ENCODE measurements at places on chromosomes 3 and 15. TPM values are rescaled to one million over a fixed set of nuclear protein-coding genes. Genes with fewer than 3 reads are reported as not detected.
A peak's percentile ranks its signal among the peaks of the same experiment; 100 is the strongest.

ALDH1L1 gene
- not detected for total RNA-seq

GPR149 gene
- 3.2 TPM for total RNA-seq

DNA sequence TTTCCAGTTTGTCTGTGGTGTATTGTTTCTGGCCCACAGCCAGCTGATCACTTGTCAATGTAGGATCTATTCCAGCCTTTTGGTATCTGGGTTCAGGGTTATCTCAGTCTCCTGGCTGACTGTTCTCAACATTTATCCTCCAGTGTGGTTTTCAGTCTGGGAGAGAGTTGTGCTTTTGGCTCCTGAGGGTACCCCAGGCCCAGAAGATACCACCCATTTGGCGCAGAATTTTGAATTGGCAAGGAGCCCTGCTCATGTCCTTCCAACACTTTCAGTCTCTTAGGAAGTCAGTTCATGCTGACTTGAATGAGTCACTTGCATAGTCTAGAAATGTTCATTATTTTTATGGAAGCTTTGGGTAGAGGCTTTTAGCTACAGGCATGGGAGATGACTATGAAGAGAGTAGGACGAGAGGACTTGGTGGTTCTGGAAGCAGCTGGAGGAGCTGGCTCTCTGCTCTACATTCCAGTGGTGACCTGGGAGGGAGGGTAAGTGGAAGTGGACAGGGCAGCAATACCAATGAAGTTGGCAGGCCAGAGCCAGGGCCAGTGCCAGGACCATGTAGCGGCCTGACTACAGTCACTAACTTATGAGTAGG, 7.2 kb downstream of the POLR2H start:
- DNase-seq: no peak

DNA sequence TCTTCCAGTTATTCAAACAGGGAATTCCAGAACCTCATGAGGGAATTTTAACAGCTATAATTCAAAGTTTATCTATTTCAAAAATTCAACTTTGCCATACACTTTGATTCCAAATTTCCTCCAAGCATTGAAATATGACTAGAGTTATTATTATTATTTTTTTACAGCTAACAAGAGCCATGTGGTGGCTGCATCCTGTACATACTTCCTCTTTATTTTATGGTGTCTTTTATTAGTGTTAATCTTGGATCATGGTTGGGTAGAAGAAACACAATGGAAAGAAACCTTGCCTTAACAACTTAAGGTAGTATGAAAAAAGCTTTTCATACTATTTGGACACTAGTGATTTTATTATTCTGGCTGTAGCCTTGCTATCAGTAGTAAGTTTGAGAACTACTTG, 52.7 kb downstream of the TFG start:
- no peak for DNase-seq

RETNLB gene
- not detected for total RNA-seq

GOLIM4 gene
- total RNA-seq: 15.7 TPM

PPP1R2 gene
- 133 TPM for total RNA-seq

GRCh38 chr3:197495059-197495455, 60.7 kb downstream of the BDH1 start:
- DNase-seq: no peak

GRCh38 chr15:37764733-37765191, 169.7 kb upstream of the TMCO5A start:
- DNase-seq: peak; percentile 16

- no peak for DNase-seq
Measured at GRCh38 chr3:25563601-25564000, 101.1 kb downstream of the TOP2B start.

CPLX3 gene
- total RNA-seq: not detected

INKA1 gene
- 5.2 TPM for total RNA-seq

DNA sequence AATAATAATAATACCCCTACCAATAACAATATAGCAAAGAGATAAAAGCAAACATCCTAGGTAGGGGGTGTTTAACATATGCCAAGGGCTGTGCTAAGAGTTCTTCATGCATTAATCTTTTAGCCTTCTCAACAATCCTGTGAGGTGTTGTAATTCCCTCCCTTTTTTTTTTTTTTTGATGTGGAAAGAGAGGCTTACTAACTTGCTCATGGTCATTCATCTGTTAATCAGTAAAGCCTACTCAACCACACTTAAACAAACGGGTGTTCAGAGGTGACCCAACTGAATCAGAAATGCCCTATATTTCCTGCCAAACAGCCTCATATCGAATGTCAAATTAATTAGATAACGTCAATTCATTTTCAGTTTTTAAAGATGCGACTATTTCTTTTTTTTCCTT, 232.1 kb downstream of the CTNNB1 start:
- DNase-seq: no peak

ANKUB1 gene
- total RNA-seq: not detected

DNA sequence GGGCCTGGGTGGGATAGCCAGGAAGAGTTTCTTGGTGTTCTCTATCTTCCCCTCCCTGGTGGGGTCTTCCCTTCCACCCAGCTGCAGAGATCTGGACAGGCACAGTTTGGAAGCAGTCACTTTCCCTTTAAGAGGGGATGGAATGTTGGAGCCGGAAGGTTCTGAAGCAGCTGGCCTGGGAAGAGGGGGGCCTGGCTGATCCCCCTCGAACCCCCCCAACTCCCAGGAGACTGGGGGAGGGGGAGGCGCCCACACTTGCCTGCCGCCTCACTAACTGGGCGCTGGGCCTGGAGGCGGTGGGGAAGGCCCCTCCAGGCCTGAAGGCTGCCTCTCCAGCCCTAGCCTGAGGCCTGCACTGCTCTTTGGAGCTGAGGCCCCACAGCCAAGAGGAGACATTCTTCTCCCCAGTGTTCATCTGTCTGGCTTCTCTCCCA, 1.4 kb downstream of the DVL3 start:
- peak; percentile 28 for DNase-seq

GRCh38 chr3:42476225-42477125, 26.0 kb upstream of the VIPR1 start:
- no peak for DNase-seq

THBS1 gene
- 15.9 TPM for total RNA-seq

ZNF660 gene
- 6.3 TPM for total RNA-seq

LYSMD4 gene
- total RNA-seq: 8.0 TPM

GRCh38 chr3:150069154-150069527, 98.4 kb upstream of the PFN2 start:
- DNase-seq: no peak

DNA sequence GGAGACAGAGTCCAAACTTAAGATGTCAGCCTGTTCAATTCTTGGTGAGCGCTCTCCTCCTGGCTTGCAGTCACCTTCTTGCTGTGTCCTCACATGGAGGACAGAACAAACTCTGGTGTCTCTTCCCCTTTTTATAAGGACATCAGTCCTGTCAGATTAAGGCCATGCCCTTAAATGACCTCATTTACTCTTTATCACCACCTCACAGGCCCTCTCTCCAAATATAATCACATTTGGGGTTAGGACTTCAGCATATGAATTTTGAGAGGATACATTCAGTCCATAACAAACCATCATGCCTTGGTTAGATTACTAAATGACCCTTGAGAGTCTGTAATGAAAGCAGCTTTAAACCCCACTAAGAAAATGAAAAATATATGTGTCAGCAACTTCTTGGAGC, 175.2 kb downstream of the TAFA4 start:
- no peak for DNase-seq

PPM1L gene
- under 0.01 TPM for total RNA-seq

MKRN3 gene
- total RNA-seq: 0.25 TPM

DNA sequence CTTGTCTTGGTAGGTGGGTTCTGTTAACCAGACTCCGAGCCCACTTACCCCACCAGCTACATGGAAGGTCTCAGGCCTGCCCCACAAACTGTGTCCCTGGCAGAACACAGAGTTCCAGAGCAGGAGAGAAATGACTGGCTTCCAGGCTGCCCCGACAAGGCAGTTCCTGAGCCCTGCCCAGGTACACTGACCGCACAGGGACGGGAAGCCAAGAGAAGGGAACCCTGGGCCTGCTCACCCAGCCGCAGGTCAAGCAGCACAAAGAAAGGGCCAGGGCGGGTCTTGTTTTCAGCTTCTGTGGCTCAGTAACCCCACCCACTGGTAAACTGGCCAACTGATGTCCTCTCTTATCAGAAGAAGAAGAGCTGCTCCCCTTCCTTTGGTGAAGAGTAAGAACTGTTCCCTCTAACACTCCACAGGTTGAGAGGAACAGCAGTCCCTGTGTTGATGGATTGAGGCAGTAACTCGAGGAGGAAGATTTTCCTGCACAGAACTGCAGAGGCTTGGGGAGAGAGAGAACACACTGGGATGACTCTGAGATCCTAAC, 68.4 kb downstream of the CRTC3 start:
- peak; percentile 49 for DNase-seq

DNA sequence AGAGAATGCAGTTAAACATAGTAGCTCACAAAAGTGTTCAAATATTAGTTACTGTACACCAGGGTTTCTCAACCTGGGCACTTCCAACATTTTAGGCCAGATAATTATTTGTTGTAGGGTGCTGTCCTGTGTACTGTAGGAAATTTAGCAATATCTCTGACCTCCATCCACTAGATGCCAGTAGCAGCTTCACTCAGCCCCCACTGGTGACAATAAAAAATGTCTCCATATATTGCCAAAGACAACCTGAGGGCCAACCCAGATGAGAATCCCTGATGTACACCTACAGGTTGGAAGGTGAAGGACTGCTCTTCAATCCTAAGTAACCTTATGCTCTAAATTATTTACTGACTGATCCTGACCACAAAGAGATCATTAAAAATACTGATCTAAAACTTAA, 32.5 kb downstream of the DCUN1D1 start:
- no peak for DNase-seq

GRCh38 chr3:79973482-79973881, 205.7 kb upstream of the ROBO1 start:
- DNase-seq: no peak

- DNase-seq: no peak
Measured at GRCh38 chr15:88835119-88835518, 31.9 kb downstream of the ACAN start.

FSIP1 gene
- 0.41 TPM for total RNA-seq

DNA sequence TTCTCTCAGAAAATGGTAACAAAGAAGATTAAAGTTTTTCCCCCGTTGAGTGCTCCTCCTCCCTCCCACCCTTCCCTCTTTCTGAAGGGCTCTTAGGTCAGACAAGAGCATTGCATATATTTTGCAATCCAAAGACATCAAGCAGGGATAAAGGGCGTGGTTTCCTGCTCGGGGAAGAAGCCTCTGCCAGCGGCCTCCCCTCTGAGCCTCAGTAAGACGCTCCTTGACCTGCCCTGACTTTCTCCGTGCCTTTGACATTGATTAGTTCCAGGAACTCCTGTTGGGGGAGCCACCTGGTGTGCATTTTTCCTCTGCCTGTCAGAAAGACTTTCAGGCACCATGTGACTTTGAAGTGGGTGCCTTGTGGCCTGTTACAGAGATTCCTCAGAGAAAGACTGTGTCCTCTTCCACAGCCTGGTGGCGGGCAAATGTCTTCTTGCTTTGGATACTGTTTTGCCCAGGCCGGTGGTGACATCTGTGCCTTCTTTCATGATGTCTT, 87.2 kb upstream of the TBL1XR1 start:
- no peak for DNase-seq

DNA sequence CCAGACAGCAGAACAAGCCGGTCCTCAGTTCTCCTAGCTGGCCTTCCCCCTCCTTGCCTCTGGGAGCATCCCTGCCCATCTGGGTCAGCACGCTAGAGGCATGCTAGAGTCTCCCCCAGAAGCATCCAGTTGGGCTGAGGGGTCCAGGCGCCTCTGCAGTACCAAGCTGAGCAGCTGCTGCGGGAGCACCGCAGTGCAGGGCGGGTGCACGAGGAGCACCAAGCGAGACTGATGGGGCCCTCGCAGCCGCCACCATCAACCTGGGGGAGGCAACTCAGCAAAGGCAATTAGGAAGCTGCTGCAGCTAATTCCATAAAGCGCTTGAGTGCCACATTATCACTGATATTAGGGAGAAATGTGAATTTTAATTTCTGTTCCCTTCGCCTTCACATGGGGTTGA, 12.4 kb downstream of the CACNA2D3 start:
- no peak for DNase-seq

SI gene
- not detected for total RNA-seq

DNA sequence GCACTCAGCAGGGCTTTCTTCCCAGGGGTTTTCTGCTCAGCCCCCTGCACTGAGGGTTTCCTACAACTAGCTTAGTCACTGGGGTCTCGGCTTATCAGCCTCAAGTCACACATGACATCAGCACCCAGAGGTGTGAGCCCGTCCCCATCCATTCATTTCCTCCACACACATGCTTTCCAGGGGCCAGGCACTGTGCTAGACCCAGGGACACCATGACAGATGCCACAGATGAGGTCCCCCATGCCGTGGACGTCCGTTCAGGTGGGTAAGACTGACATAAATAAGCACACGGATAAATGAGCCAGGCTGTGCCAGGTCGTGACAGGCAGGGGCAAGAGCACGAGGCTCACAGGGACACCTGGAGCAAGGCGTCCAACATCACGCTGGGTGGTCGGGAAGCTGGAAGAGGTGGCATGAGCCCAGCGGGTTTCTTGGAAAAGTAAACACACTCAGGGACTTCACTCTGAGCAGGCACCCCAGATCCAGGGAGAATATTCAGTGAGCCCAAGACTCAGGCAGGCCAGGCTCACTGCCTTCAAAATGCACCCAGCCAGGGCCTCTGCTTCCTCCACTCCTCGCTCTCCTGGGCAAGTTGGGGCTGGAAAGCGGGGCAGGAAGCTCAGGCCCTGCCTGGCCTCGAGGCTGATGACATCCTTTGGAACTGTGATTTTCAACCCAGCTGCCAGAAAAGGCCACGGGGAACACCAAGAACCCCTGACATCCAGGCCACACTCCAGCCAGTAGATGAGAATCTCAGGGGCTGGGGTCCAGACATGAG, 139.3 kb downstream of the CHSY1 start:
- DNase-seq: no peak

HCLS1 gene
- not detected for total RNA-seq

AADAC gene
- total RNA-seq: not detected

GRCh38 chr3:21654662-21655061, 96.3 kb downstream of the ZNF385D start:
- DNase-seq: no peak

GRCh38 chr15:40582726-40583246, 11.3 kb upstream of the KNL1 start:
- DNase-seq: no peak

- no peak for DNase-seq
Measured at GRCh38 chr15:77081971-77082370, 11.1 kb upstream of the TSPAN3 start.

TM4SF1 gene
- 1,132 TPM for total RNA-seq

UPK1B gene
- not detected for total RNA-seq

GRCh38 chr3:121819236-121819635, 15.6 kb downstream of the IQCB1 start:
- no peak for DNase-seq

DNA sequence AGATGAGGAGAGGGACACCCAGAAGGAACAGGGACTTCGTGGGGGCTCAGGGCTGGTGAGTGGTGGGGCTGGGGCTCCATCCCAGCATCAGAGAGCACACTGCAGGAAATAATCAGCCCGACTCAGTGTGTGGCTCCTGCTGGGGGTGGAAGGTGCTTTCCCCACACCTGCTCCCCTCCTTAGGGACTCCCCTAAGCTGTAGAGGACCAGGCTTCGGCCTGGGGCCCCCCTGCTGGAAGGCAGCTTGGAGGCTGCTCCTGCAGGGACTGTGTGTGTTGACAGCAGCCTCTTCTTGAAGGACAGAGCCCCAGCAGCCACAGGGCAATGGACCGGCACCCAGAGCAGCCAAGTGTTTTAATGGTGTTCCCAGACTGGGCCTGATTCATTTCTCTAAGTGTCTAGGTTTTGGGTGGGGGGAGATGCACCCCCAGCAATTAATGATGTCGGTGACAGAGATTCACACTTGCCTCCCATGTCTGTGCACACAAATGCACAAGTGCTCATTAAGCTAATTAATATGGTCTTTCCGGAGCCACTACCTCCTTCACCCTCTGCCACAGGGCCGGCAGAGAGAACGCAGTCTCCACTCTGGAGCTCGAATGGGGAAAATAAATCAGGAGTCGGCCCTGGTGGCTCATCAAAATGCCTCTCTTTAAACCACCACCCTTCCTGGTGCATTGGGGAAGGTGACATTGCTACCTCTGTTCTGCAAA, 16.9 kb upstream of the FGD5 start:
- DNase-seq: no peak
